Endodermal cell (in vitro differentiated cells): ENCODE measurements at places on chromosomes 11 and 22.
A peak's percentile ranks its signal among the peaks of the same experiment; 100 is the strongest.

DNA sequence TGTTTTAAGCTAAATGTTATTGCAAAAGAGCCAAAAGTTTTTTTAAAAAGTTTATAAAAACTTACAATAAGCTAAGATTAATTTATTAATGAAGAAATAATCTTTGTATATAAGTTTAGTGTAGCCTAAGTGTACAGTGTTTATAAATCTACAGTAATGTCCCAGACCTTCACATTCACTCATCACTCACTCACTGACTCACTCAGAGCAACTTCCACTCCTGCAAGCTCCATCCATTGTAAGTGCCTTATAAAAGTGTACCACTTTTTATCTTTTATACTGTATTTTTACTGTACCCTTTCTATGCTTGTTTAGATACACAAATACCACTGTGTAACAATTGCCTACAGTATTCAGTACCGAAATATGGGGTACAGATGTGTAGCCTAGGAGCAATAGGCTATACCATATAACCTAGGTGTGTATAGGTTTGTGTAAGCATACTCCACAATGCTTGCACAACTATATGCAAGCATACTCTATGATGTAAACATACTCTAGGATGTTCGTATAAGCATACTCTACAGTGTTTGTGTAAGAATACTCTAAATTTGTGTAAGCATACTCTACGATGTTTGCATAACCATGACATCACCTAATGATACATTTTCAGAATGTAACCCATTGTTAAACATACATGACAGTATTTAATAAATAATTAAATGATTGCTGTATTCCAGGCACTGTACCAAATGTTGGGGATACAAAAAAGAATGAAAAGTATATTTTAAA lies 953.0 kb downstream of the KCNA4 start:
- DNase-seq: no peak

DNA sequence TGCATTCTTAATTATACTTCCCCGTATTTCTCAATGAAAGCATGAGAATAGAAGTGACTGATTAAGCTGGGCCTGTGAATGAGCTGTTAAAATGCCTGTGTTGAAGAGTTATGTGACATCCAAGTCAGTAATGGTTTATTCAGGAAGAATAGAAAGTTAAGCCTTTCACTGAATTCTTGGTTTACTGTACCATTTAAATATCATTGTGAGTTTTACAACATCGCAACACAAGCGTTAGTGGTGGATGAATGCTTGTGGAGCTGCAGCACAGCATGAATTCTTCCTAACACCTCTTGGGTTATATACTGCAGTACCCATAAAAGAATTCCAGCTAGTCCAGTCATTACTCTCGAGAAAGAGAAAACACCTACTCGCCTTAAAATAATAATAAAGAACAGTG lies 257.8 kb downstream of the JRKL start:
- peak; percentile 47 for DNase-seq

- DNase-seq: no peak
These were observed 133.4 kb downstream of the EHF start for GRCh38 chr11:34754171-34754823.

DNA sequence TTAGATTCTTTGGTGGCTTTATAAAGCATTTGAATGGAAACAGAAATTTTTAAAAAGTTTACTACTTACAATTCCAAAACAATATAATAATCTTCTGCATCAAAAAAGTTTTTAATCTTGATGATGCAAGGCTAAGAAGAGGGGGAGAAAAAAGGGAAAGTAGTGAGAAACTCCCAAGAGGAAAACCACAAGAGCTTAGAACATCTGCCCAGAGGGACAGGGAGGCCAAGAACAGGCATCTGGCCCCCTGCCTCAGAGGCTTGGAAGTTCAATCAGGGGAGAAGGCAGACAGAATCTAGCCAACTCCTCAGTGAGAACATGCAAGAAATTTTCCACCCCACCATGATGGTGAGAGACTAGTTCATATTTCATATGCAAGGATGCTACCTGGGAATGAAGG lies 23.8 kb upstream of the TTC28 start:
- DNase-seq: no peak

- DNase-seq: peak; percentile 69
These were observed 1.6 kb downstream of the CPT1A start for GRCh38 chr11:68839911-68840641.

- DNase-seq: no peak
These were observed 215.7 kb upstream of the FOLH1 start for GRCh38 chr11:49424136-49424535.

DNA sequence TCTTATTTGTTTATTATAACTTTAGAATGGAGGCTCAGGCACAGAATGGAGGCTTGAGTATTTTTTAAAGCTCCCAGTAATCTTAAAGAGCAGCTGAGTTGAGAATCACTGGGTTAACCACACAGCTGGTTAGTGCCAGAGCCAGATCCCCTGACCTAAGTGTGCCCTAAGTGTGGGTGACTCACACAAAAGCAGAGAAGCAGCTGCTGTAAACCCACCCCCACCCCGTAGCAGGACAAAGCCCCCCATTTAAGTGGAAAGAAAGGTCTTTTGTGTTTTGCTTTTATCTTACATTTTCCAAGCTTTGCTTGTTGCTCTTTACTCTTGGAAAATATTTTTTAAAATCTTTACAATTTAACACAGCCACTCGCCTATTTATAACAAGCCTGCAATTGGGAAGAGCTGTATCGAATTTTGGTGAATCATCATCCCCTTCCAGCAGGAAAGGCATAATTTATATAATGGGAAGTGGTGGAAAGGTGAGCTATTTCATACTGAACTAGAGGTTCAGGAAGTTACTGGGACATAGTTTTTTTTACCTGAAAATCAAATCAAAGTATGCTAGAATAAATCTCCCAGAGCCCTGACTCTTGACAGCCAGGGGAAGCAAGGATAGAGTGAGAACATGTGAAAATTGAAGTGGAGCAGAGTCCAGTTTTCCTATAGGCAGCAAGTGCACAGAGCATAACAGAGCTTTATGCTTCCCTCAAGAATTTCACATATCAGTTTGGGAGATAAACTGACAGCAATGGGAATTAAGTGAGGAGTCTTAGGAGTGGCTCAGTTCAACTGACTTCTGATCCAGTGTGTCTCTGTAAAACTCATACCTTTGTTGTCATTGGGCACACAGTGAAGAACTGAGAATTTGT lies 405.7 kb downstream of the AASDHPPT start:
- DNase-seq: no peak

DNA sequence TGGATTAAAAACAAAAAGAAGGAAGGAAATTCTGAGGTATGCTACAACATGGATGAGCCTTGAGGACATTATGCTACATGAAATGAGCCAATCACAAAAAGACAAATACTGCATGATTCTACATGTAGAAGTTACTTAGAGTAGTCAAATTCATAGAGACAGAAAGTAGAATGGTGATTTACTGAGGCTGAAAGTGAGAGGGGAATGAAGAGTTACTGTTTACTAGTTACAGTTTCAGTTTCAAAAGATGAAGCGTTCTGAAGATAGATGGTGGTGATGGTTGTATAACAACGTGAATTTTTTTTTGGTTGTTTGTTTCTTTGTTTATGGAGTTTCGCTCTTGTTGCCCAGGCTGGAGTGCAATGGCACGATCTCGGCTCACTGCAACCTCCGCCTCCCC lies 9.5 kb downstream of the OR5P2 start:
- DNase-seq: no peak

DNA sequence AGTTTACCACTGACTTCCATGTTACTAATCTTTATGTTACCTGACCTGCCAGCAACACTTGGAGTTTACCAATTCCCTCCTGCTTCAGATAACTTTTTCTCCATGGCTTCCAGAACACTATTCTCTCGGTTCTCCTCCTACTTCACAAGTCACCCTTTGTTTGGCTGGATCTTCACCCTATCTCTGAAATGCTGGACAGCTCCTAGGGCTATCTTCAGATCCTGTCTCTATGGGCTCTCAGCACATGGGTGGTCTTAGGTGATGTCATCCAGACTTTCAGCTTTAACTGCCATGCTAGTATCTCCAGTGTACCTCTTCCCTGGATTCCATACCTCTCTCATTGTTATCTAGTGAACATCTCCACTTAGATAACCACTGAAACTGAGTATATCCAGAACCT lies 12.2 kb upstream of the VWCE start:
- no peak for DNase-seq

DNA sequence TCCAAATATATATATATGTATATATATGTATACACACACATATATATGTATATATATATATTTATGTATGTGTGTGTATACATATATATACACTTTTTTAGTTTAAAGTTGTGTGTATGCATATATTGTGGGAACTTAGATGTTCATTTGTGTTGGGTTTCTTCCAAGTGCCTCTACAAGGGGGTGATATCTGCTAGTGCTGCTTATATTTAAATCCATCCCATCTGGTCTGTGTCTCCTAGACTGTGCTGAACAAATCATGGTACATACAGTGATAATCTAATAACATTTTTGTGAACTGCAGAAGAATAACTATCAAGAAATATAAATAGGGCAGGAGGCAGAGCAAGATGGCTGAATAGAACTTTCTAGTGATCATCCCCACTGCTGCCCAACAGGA lies 696.4 kb downstream of the LRRC4C start:
- DNase-seq: no peak

DNA sequence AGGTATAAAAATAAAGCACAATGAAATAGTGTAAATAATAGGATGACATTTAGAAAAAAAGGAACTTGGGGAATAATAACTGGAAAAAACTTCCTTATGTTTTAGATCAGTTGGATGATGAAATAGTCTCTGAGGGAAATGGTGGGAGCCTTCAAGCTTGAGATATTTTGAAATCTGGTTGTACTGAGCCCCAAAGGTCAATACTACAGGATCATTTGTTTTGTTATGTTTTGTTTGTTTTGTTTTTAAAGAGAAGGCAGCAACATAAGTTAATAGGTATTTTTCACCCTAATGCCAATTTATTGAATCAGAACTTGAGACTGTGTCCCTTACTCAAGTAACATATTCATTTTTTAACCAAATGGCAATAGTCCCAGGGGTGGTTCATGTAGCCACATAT lies 393.1 kb downstream of the ETS1 start:
- DNase-seq: no peak

DNA sequence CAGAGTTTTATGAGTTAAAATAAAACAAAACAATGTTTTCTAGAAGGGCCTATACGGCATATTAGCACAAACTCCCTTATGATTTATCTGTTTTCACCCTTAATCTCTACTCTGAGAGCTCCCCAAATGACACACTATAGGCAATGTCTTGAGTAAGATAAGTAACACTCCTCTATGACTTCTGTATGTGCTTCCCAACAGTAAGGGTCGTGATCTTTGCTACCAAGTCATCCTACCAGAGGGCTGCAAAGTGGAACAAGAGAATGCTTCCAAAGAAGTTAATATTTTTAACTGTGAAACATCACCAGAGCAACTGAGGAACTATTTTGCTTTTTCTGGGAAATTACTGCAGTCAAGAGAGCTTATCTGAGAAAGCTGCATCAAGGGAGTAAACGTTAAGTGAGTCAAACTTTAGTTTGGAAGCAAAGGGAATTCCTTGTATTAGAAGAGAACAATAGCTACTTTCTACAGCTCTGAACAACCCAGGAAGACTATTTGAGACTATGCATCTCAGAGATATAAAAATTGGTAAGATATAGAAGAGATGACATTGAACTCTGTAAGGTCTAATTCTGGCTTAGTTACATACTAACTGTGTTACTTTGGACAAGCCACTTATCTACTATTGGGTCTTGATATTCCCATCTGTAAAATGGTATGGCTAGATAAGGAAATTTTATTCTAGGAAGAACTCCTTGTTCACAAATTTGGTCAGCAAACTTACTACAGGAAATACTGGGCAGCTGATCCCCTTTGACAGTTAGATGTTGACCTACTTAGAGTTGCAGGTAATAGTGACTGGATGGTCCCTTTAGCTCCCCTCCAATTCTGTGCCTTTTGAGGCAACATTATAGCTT lies 43.7 kb upstream of the CCDC34 start:
- DNase-seq: no peak

DNA sequence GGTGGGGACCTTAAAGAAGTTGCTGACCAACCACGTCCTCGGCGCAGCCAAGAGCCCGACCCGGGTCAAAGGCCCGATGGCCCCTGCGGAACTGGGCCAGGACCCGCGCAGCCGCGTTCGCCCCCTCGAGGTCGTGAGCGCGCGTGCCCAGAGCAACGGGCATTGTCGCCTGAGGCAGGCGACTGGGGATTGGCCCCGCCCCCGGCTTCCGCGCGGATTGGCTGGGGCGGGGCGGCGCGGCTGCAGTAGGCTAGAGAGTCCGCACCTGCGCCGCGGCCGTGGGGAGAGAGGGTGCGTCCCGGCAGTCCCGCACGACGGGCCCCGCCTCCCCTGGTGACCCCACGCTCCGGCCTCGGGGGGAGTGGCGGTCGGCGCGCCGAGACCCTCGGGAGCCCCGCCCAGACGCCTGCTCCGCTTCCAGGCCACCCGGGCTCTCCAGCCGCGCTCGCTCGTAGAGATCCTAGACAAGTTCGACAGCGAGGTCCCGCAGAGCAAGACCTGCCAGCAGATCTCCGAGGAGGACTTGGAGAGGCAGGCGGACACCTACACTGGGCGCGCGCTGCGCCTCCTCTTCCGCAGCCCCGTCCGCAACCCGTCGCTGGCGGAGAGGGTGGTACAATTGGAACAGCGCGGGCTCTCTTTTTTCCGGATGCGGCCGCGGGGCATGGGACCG lies 8.3 kb upstream of the PPIL2 start:
- peak; percentile 91 for DNase-seq

DNA sequence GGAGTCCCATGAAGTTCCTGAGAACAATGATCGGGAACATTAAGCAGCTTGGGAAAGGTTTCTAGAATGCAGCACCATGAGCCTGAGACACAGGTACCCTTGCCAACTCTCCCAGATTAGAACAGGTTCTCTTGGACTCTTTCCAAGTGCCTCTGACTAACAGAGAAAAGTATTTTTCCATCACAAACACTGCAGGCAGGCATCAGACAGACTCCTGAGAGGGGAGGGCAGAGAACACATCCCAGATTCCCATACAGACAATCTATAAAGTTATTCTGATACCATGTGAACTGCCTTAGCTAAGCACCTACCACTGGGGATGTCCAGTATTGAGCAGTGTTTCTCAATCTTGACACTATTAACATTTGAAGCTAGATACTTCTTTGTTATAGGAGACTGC lies 27.3 kb downstream of the SERGEF start:
- no peak for DNase-seq

GRCh38 chr11:64321533-64321932 lies 3.6 kb downstream of the PRDX5 start:
- no peak for DNase-seq

GRCh38 chr11:78290293-78291176 lies 101.8 kb downstream of the USP35 start:
- no peak for DNase-seq

DNA sequence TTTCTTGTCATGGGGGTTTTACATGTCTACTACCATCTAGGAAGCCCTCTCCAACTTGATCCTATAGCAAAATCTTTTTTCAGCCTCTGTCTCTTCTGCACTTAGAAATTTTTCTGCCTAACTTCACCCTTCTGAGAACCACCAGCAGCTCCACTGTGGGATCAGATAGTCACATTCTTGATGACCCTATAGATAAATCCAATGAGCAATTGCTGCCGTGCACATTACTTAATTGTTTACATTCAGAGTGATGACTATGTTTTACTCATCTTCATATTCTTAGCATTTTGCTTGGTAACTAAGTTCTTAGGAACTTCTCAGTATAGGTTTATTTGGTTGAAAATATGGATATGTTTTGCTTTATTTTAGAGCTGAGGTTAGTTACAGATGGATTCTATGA lies 12.4 kb upstream of the ETS1 start:
- no peak for DNase-seq

- no peak for DNase-seq
These were observed 90.5 kb downstream of the GALNT18 start for GRCh38 chr11:11531131-11531908.
